ENCODE measurements at places on chromosomes 5 and 9.

- DNase-seq, result no peak
These were observed 5.3 kb upstream of the SHOC1 start for GRCh38 chr9:111799915-111800526.

DNA sequence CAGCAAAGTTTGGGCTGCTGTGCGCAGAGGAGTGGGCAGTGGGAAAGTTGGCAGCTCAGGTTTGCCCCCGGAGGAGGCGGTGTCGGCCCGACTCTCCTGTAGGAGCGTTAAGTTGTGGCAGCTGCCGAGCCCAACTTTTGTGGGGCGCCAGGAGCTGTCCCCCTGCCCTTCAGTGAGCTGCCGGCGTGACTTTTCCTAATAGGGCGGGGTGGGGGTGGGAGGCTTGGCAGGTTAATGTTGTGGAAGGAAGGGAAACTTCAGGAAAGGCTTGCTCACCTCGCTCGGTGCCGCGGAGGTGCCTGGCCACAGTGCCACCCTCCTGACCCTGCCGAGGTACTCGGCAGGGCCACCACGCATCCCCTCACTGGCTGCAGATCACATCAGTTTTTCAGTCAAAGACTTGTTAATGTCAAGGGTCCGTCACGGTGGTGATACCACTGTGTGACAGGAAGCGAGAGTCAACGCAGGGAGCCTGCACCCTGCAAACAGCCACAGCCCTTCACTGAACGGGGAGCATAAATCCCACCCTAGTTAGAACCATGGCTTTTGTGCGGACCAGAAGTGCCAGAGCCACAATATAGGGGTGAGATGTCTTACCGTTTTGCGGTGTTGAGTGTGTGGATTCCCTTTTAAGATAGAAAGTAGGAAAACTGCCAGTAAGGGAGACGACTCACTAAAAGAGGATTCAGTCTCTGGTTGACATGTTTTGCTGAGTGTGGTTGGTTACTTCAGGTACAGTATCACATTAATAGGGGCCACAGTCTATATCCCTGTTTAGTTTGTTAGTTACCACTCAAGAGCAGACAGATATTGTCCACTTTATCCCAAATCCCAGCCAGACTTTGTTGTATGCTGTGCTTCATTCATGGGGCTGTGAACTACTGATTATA, 796 bp downstream of the LNPEP start:
- no peak for DNase-seq

DNA sequence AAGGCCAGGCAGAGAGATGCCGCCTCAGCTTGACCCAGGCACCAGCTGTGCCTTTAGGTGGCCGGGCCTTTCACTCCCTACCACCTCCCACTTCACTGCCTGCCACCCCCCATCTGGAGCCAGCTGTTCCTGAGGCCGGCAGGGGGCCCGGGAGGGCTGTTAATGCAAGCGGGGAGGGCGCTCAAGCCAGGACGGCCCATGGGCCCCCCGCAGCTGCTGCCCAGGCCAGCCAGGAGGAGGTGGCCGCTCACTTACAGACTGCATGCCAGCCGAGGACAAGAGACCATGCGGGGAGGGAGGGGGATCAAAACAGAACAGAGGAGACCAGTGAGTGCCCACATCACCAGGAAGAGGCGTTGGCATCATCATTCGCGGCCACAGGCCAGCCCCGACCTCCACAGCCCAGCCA, 4.5 kb downstream of the ABCA2 start:
- no peak for DNase-seq

DNA sequence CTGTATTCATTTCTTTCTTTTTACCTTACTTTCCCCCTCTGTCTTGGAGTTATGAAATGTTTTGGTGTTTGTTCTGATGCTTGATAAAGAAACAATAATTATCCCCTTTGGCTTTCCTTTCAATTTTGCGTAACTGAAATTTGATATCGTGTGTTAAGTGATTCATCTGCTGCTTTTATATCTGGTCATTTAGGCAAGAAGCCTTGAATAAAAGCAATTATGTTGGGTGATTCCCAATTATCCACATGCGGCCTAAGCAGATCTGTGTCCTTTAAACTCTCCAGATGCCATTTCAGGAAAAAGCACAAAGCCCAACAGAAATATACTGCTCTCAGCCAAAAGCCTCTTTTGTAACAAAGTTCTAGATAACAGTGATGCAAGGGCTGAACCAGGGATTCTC, 92.8 kb downstream of the TAF11L14 start:
- DNase-seq, result no peak

DNA sequence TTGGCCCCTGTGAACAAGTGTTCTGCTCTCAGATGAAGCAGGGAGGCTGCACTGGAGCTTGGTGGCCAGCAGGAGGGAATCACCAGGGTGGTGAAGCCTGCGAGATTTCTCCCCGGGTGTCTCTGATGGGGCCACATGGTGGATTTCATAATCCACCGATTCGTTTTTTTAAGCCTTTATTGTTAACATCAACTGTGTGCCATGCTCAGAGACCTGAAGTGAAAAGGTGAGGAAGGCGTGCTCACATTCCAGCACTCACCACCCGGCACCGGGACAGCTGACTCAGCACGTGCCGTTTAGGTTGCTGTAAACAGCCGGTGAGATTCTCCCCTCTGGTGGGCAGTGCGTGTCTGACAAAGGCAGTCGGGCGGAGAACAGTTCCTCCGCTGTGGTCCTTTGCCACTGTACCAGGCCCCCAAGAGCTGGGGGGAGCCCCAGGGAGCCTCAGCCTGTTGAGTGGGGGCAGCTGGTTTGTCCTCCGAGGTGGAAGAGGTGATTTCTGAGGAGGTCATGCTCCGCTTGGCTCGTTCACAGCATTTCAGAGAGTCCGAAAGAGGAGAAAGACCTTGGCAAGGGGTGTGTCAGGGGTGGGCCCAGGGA, 12.7 kb upstream of the AHRR start:
- DNase-seq, result no peak
